ENCODE measurements at places on chromosomes 4 and X.

DNA sequence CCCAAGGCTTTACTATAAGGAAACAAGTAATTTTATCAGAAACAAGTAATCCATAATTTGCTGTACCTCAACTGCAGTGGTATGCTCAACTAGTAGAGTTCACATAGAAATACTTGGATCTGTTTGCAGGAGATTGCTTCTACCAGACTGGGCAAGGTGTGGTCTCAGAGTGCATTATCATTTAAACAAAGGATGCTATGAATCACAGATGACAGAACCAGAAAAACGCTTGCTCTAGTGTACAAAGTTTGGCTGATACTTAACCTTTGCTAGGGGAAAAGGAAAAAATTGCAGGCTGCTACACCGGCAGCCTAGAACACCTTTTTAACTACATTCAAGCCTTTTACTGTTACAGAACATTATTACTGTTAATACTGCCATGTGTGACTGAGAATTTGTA is 97.1 kb downstream of the ENOX2 start:
- no peak for DNase-seq

DNA sequence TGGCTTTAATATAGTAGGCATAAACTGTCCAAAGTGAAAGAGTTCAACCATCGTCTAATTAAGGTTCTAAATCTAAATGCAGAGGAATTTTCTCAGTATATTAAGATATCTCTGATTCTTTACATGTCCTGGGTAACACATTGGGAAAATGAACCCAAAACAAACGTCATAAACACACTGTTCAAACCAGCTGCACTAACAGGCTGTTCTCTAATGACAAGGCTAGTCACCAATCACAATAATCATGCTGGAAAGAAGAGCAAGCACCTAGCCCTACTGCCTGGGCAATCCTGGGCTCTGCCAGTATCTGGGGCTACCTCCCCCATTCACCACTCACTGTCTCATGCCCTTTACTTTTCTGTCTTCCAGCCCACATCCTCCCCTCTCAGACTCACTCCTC is 107.9 kb downstream of the EFHC2 start:
- no peak for DNase-seq

DNA sequence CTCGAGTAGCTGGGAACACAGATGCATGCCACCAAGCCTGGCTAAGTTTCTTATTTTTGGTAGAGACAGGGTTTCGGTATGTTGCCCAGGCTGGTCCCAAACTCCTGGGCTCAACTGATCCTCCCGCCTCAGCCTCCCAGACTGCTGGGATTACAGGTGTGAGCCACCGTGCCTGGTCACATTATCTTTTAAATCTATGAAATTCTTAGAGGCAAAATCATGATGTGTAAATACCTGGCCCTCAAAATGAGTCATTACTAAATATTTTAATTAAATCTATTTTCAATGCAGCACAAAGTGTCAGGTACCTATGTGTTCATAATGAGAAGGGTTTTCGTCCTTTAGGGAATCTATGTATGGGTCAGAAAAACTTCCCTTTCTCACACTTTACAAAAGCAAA is 222.5 kb upstream of the GPC4 start:
- no peak for DNase-seq

DNA sequence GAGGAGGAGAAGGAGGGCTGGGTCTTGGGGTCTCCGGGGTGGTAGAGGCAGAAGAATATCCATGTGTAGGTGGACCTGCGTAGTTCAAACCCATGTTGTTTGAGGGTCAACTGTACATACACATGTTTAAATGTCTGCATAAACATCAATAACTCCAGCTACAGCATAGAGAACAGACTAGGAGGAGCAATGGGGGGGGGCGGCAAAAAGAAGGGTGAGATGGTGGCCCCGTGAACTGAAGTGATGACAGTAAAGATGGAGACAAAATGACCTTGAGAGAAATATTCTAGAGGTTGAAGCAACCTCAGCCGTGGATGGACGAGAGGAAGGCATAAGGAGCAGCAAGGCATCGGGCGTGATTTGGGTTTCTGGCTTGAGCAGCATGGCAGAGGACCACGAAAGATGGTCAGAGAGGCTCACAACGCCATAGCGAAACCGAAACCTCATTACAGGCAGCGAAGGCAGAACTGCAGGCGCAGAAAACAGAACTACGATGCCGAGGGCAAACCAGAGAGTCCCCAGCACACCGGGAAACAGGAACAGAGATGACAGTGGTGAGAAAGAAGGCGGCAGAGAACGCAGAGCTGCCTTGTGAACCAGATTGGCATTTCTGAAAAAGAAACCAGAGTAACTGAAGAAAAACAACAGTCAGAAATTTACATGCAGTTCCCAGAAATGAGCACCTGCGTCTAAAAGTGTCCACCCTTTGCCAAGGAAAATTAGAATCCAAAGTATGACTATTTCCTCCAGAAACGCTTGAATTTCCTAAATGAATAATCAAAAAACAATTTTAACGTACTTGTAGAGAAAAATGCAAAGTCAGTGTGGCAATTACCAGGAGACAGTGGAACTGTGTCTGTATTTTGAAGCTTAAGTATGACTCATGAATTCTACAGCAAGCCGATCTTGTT is 50.3 kb upstream of the ENPP6 start:
- peak; percentile 52 for DNase-seq

DNA sequence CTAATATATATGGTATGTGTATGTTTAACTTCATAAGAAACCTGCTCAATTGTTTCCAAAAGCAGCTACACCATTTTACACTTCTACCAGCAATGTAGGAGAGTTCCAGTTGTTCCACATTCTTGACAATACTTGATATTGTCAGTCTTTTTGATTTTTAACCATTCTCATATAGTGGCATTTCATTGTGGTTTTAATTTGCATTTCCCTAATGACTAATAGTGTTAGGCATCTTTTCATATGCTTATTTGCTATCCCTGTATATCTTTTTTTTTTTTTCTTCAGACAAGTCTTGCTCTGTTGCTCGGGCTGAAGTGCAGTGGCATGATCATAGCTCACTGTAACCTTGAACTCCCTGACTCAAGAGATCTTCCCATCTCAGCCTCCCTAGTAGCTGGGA is 58.2 kb upstream of the TRIM2 start:
- no peak for DNase-seq

DNA sequence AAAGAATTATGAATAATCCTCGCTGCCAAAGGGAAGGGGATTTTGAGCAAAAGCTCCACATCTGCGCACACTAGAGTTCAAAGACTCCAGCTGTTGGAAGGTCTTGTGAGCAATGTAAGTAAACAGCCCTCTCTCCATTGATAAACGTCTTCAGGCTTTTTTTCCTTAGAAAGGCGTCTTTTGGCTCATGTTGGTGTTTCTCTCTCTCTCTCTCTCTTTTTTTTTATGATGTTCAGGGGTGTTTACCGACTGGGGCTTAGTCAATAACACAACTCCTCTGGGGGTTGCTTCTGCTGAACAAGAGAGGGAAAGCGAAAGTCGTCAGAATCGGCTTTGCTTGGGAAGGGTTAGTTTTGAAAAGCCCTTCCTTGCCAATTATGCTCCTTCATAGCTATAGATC is 53.2 kb upstream of the C1QTNF7 start:
- DNase-seq = no peak

DNA sequence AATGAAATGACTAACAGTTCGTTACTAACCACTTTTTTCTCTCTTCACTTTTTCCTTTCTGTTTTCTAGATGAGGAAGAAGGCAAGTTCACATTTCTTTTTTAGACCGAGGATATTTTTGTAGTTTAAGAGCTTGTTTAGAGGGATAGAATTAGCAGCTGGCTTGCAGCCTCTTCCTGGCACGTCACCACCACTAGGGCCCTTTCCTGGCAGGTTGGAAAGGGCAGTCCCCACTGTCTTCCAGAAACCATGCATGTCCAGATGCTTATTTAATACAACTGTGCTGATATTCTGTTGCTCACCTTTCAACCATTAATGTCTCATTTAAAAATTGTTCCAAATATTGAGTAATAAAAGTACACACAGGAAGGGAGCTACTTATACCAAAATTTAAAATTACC is 209.5 kb upstream of the PACRGL start:
- no peak for DNase-seq

DNA sequence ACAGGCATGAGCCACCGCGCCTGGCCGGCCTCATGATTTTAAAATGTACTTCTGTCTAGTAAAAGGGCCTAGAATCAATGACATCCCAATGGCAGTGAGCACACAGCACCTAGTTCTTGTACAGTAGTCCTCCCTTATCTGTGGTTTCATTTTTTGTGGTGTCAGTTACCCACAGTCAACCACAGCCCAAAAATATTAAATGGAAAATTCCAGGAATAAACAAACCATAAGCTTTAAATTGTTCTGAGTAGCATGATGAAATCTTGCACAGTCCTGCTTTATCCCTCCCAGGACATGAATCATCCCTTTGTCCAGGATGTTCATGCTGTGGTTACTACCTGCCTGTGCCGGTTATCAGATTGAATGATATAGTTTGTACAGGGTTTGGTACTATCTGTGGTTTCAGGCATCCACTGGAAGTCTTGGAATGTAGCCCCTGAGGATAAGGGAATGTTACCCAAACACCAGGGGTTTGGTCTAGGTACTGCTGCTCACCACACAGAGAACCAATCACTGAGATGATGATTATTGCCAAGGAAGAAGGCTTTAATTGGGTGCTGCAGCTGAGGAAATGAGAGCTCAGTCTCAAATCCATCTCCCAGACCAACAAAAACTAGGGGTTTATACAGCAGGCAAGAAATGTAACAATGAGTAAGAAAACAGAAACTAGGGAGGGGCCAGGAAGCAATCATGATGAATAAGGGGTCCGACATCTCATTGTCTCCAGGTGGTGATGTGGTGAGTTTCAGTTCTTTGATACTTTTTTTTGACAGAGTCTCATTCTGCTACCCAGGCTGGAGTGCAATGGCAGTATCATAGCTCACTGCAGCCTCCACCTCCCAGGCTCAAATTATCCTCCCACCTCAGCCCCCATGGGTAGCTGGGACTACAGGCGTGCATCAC is 16.2 kb upstream of the FHL1 start:
- DNase-seq = no peak
